ENCODE measurements at places on chromosomes 2 and 18.

DNA sequence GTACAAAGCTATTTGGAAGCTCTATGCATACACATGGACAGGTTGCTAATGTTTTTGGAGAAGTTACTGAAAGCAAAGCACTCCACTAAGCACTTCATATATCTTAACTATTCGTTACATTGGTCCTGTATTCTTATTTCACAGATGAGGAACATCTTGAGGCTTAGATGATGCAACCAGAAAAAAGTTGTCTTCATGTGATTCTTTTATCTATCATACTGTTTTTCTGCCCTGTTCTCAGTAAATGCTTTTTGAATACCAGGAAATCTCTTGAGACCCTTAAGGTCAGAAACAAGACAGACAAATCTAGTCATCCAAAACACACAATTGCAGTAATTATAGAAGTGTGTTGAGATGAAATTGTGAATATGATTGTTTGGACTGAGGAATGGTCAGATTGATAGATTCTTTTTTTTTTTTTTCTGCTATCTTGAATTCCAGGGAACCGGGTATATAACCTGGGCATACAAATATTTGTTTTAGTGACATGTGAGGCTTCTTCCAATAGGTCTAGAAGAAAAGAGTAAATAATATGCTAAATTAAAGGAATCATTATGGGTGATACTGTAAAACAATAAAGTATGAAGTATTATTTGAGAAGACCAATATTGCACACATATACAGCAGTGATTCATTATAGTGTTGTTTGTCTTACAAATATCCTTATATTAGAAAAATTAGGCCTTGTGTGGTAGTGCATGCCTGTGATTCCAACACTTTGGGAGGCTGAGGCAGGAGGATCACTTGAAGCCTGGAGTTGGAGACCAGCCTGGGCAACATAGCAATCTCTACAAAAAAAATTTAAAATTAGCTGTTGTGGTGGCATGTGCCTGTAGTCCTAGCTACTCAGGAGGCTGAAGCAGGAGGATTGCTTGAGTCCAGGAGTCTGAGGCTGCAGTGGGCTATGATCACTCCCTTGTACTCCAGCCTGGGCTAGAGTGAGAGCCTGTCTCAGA, 33.7 kb downstream of the EHBP1 start:
- no peak for DNase-seq

- no peak for DNase-seq
These were observed 239.7 kb upstream of the TNP1 start for GRCh38 chr2:217099561-217099960.

DNA sequence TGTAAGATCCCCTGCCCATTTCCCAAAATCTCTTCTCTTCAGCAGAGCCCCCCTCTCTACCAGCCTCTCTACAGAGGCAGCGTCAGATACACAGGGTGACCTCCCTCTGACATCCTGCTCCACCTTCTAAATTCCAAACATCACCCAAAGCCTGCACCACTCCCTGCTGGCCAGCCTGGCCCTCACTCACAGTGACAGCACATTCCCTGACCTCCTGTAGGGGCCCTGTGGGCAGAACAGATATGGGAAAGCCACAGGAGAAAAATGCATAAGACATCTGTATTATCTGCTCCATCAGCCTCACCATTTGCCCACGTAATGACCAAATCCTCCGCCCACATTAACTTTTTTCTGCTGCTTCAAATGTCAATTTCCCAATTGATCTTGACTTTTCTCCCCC, 40.6 kb downstream of the TRABD2A start:
- no peak for DNase-seq

GRCh38 chr2:211611061-211611518, 927.5 kb downstream of the ERBB4 start:
- no peak for DNase-seq

DNA sequence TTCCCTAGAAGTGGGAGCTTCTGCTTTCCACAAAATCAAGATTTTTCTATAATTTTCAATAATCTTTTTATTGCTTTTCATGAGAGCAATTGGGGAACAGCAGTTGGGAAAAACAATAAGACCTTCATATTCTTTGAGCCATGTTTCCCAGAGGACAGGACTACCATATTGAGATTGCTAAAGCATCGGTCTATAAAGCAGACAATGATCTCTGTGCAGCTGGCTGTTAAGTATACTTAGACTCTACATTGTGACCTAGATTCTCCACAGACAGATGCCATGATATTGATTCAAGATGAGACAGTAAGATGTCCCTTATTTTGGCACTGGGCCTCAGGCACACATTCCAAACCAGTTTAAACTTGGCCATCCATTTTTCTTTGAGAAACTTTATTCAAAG, 1178.7 kb downstream of the SUCLG1 start:
- DNase-seq = no peak

DNA sequence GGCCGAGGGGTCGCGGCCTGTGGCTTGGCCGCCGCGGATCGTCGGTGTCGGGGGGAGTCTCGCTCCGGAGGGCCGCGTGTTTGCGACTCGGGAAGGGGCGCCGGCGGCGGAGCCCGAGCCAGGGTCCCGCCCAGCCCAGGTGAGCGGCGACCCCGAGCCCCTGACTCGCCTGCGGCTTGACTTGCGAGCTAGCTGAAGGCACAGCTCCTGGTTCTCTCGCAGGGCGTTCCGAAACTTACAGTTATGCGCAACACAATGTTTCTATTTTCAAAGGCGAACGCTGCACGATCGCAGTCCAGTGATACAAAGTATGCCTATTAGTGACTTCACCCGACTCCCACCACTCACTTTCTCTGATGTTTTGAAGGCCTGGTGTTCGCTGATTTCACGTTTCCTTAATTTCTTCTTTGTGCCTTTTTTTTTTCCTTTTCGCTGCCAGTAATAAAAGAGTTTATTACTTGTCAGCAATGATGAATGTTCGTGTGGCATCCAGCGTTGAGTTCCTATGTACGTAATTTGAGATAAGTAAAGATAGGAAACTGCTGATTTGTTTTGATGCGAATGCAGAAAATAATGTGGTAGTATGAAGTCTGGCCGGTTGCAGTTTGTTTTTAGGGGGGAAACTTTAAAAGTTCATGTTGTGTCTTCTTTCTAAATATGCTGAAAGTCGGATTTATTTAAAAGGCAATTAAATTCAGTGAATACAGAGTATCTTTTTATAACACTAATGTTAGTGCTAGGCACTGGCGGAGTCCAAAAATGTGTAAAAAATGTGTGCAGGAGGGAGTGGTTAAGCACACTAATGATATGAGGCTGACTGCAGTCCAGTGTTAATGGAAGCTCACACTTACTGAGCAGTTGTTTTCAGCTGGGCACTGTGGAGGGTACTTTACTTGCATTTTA, 706 bp downstream of the UBXN2A start:
- no peak for DNase-seq

- no peak for DNase-seq
These were observed 32.3 kb upstream of the PMAIP1 start for GRCh38 chr18:59867337-59868104.

DNA sequence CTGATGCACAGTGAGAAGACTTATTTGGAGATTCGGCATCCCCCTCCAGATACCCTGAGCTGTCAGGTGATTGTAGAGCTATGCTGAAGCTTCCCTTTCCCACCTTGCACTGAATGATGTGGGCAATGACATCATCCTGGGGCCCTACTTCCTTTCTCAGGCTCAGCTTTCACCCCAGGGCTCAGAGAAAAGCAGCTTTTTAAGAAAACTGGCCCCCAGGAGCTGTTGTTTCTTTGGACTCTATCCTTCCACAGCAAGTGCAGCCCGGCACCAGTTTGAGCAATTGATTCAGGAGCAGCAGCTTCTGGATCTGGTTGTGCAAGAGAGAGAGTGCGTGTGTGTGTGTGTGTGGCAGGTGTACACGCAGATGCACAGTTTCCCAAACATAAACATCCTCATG, 251.3 kb downstream of the ANAPC1 start:
- DNase-seq = no peak

DNA sequence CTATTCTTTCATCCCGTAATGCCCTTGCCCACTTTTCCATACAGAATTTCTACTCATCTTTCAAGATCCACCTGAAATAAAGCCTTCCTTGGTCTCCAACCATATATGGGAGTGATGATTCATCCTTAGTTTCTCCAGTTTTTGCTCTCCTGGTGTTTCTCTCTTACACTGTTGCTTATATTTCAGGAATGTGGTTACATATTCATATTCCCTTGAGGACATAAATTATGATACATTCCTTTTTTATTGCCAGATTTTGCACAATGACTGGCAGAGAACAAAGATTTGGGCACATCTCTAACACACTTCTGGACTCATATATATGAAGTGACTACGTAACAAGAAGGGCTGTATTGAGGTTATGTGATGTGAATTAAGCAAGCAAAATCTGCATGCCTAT, 1573.4 kb upstream of the NXPH2 start:
- DNase-seq = no peak

- no peak for DNase-seq
These were observed 274.7 kb upstream of the HNMT start for GRCh38 chr2:137689549-137689948.

DNA sequence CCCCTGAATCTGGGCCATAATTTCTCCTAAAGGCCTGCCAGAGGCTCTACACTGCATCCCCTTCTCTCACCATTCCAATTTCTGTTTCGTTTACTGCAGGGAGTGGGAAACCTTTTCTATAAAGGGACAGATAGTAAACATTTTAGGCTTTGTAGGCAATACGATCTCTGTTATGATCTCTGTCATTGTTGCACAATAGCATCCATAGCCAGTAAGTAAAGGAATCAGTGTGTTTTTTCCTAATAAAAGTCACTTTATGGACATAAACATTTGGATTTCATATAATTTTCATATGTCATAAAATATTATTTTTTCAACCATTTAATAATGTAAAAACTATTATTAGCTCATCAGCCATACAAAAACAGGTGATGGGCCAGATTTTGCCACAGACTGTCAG, 531.7 kb downstream of the DSC3 start:
- DNase-seq = no peak

- no peak for DNase-seq
These were observed 80.4 kb downstream of the LPIN2 start for GRCh38 chr18:2932247-2933181.

DNA sequence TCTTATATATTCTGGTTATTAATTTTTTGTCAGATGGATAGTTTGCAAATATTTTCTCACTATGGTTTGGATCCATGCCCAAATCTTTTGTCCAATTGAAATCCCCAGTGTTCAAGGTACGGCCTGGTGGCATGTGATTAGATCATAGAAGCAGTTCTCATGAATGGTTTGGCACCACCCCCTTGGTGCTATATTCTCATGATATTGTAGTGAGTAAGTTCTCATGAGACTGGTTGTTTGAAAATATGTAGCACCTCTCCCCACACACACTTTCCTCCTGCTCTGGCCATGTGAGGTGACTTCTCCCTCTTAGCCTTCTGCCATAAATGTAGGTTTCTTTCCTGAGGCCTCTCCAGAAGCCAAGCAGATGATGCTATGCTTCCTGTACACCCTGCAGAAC, 107.7 kb upstream of the KYNU start:
- no peak for DNase-seq

Measured in thoracic aorta (tissue), 2 donors.